ENCODE measurements at places on chromosomes 1 and 21. TPM values are rescaled to one million over a fixed set of nuclear protein-coding genes. Genes with fewer than 3 reads are reported as not detected.

LCE6A gene
- not detected for total RNA-seq

GRCh38 chr21:21415741-21416140 lies 417.5 kb downstream of the NCAM2 start:
- no peak for DNase-seq

DNA sequence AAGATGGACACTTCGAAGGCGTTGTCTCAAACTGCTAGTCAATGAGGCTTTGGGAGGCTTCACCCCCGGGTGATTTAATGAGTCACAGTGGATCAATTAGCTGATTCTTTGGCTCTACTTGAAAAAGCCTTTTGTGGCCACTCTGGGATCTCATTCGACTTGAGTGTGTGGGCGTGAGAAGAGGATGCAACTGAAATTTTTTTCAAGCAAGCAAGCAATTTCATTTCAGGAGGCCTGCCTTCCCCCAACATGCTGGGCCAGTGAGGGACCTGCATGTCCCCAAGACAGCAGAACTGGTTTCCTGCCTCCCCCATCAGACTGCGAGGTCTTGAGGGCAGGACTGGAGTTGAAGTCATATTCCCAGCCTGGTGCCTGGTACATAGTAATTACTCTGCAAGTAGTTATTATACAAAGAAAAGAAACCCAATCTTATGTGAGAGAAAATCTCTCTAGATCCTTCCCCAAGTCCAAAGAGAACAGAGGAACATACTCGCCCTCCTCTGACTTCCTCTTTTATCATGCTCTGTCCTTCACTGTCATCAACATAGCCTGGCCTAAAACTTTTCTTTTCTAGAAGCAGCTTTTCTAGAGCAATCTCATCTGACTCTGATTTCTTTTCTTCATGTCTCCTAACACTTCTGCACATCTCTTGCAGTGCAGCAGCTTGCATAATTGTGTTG lies 22.7 kb downstream of the SYT6 start:
- no peak for DNase-seq

DNA sequence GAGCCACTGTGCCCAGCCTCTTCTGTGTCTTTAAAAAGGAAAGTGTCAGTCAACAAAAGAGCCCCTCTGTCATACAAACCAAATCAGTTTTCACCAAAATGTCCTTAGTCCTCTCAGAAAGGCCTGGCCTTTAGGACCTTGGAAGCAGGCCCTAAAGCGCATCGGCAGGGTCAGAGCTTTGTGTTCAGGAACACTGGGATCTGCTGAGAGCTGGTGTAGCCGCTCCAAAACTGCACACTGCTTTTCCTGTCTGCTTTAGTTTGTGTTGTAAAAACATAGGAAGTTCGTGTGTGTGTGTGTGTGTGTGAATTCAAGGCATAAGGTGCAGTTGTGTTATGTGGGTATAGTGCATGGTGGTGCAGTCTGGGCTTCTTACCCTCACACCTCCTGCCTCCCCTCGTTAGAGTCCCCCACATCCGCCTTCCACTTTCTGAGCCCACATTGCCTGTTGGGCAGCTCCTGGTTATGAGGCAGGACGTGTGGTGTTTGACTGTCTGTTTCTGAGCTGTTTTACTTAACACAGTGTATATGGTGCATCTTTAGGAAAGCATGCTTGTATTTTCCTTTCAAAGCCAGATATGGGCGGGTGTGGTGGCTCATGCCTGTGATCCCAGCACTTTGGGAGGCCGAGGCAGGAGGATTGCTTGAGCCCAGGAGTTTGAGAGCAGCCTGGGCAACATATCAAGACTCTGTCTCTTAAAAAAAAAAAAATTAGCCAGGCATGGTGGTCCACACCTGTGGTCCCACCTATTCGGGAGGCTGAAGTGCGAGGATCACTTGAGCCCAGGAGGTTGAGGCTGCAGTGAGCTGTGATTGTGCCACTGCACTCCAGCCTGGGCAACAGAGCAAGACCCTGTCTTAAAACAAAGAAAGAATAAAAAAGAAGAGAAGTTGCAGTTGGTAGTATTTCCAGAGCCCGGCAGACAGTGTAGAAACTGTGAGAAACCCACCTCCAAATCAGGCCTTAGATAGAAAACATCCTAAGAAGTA lies 12.4 kb downstream of the IBA57 start:
- DNase-seq = no peak

DNA sequence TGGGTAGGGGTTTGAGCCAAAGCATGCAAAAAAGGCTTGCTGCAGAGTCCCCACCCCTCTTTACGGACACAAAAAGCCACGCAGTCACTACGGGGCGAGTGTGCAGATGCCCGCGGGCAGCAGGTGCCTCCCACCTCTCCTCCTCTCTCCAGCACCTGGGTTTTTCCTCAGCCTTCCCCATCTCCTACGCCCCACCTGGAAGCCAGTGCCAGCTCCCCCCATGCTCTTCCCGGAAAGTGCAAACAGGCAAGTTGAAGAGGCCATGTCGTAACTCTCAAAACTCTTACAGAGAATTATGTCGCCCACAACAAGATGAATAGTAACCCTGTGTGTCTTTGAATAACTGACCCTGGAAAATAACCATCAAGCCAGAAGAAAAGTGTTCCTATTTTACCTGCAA lies 82.5 kb downstream of the PDE9A start:
- no peak for DNase-seq

DNA sequence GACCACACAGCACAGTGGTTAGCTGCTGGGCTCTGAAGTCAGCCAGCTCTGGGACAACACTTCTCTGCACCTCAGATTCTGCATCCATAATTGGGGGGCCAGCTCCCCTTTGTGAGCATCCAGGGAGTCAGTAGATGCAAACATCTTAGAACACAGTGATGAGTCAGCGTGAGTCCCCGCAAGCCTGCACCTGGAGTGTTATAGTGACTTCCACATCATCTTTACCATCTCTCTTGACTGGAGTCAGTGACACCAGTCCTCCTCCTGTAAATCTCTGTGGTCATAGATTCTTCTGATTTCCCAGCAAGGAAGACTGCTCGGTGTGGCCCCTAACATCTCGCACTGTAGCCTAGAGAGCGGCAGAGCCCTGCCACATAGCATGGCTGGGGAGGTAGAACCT lies 13.9 kb upstream of the EDN2 start:
- no peak for DNase-seq

GRCh38 chr1:225845571-225846259 lies 35.8 kb downstream of the EPHX1 start:
- peak; percentile 89 for DNase-seq

GRCh38 chr1:177091040-177091439 lies 73.5 kb downstream of the ASTN1 start:
- DNase-seq = no peak

Data from dermis blood vessel endothelial cell (primary cell).